ENCODE measurements at places on chromosomes 12 and 14.

DNA sequence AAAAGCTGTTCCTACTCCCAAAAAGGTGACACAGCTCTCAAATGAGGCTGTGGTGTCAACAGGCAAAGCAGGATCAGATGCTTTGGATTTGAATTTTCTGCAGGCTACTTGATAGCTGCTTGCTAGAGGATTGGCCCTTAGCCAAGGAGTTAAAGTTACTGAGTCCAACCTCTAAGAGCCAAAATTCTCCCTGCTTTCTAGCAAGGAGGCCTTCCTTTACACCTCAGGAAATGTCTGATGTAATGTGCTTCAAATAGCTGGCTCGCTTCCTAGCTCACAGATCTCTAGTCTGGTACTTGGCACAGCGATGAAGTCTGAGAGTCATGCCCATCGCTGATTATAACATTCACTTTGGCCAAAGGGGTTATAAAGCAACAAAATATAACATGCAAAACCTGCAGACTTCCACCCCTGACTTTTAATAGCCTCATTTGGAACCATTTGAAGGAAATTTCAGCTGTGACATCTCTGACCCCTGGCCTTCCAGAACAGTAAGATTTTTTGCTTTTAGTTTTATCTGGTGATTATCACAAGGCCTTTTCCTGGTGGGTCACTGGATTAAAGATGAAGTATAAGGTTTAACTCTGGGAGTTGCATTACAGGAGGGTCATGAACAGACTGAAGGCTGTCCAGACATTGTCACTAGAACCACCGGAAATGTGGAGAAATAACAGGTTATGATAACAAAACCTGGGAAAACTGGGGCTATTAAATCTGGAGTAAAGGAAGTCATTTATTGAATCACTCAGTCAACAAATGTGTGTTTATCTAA lies 189.7 kb downstream of the EPS8 start:
- no peaks in the 10 kb centered on the region for H3K27me3 ChIP-seq
- no peak overlapping the region for H3K4me3 ChIP-seq
- DNase-seq, result no peak
- H3K4me1 ChIP-seq, result peaks cover 26% of the 10 kb centered on the region

DNA sequence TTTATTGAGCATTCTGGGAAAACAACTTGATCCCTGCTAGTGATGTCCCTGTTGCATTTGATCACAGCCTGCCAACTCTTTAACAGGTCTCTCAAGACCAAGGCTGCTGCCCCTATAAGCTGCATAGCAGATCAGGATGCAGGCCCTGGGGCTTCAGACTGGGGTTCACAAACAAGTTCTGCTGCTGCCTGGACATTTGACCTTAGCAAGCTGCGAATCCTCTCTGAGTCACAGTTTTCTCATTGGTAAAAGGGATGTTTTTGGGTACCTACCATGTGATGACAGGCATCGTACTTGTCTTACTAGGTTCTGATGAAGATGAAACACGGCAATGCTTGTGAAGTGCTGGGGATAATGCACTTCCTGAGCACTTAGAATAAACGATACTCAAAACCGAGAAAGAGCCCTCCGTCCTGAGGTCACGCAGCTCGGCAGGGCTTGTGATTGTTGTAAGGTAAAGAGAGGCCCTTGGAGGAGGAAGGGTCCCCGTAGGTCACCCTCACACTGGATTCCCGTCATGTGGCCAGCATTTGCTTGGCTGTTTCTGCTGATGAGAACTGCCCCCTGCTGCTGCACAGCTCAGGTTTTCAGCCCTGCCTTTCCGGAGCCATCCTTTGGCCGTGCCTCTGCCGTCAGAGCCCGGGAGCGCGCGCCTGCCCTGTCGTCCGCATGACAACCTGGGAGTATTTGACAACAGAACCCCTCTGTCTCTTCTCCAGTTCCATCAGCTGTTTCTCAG lies 39.1 kb downstream of the TSPAN9 start:
- H3K4me1 ChIP-seq, result no peaks in the 10 kb centered on the region
- H3K27me3 ChIP-seq, result no peaks in the 10 kb centered on the region
- no peak for DNase-seq
- H3K27ac ChIP-seq, result no peak overlapping the region

GRCh38 chr12:104902125-104902524 lies 56.0 kb downstream of the SLC41A2 start:
- H3K4me1 ChIP-seq, result no peaks in the 10 kb centered on the region
- H3K27me3 ChIP-seq, result no peaks in the 10 kb centered on the region
- DNase-seq, result no peak
- H3K4me3 ChIP-seq, result no peak overlapping the region
- no peaks in the 10 kb centered on the region for H3K36me3 ChIP-seq

DNA sequence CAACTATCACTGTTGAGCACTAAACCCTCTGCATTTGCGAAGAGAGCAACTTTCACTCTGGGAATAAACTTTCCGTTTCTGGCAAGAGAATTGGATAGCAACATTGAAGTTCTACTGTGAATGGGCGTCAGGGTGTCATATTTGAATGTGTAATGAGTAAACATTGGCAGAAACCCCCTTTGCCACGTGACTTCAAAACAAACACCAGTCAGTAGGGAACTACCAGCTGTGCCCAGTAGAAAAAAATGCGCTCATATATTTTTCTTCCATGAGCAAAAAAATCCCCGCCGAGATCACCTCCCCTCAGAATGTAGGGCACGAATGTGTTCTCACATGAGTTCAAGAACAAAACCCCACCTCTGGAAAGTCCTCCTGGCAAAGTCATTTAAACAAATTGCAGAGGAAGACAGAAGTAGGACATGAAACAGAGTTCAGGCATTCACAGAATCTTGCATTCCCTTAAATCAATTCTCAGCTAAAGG lies 80.6 kb downstream of the BTG1 start:
- no peak overlapping the region for H3K27ac ChIP-seq
- no peaks in the 10 kb centered on the region for H3K27me3 ChIP-seq
- H3K4me3 ChIP-seq, result no peak overlapping the region
- DNase-seq, result no peak
- no peaks in the 10 kb centered on the region for H3K36me3 ChIP-seq

DNA sequence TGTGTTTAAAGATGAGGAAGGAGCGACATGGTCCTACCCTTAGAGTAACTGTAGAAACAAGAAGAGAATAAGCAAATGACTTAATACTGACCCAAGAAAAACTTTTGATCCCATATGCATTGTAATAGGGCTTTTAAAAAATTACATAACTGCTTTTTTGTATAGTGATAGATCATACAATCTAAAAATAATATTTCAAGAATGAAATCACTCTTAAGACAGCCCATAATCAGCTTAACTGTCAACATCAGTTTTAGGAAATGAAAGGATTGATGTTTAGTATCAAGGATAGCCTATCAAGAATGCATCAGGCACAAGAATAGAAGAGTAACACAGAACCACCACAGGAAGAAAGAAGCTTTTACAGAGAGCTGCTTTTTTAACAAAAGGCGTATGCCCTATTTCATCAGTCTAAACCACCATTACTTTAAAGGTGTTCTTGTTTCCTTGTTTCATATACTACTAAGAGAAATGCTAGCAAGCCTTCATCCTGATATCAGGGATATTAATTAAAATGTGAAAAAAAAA lies 64.5 kb downstream of the MARK3 start:
- H3K27ac ChIP-seq, result 0 out of 2 replicates have a peak overlapping the region, but pooled peaks have one; percentile 2
- no peak for DNase-seq
- H3K36me3 ChIP-seq, result peaks cover 9% of the 10 kb centered on the region
- H3K4me3 ChIP-seq, result no peak overlapping the region

GRCh38 chr12:77231501-77231918 lies 166.1 kb upstream of the E2F7 start:
- no peak overlapping the region for H3K4me3 ChIP-seq
- no peaks in the 10 kb centered on the region for H3K4me1 ChIP-seq
- H3K27me3 ChIP-seq, result no peaks in the 10 kb centered on the region
- peak; percentile 44 for DNase-seq
- no peaks in the 10 kb centered on the region for H3K36me3 ChIP-seq

DNA sequence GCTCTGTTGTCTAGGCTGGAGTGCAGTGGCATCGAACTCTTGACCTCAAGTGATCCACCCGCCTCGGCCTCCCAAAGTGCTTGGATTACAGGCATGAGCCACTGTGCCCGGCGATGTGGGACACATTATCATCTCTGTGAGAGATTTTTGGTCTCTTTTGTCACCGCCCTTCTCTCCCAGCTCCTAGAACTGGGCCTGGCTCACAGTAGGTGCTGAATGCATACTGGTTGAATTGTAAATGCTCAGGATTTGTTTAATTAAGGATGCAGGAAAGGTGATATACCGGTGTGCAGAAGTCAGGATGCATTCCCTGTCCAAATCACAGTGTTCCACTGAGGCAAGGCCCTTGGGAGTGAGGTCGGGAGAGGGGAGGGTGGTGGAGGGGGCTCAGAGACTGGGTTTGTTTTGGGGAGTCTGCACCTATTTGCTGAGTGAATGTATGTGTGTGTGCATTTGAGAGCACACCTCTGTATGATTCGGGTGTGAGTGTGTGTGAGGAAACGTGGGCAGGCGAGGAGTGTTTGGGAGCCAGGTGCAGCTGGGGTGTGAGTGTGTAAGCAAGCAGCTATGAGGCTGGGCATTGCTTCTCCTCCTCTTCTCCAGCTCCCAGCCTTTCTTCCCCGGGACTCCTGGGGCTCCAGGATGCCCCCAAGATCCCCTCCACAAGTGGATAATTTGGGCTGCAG lies 1.0 kb upstream of the KRT18 start:
- no peaks in the 10 kb centered on the region for H3K27me3 ChIP-seq
- peak overlapping the region; percentile 54 for H3K4me3 ChIP-seq

DNA sequence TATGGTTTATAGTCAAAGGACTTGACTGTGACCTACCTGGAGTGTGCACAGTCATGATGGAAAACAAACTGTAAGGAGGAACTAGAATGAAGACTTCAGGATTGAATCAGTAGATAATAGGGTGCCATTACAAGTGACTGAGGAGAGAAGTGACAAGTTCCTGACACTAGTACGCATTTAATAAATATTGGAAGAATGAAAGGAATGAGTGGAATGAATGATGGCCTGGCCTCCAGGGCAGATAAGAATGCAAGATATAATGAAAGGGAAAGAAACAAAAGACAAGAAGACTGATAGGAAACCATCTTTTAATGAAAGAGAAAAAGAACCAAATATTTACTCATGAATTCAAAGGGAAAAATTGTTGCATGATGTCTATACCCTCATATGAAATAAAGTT lies 44.7 kb upstream of the NEDD1 start:
- H3K27me3 ChIP-seq, result no peaks in the 10 kb centered on the region
- no peaks in the 10 kb centered on the region for H3K36me3 ChIP-seq
- no peaks in the 10 kb centered on the region for H3K4me1 ChIP-seq
- DNase-seq, result no peak

- no peak for DNase-seq
- no peak within 1 kb of the TSS for H3K27ac ChIP-seq
- no peaks in the 10 kb centered on the region for H3K4me1 ChIP-seq
- no peaks in the 10 kb centered on the region for H3K36me3 ChIP-seq
- H3K27me3 ChIP-seq, result no peaks in the 10 kb centered on the region
Observed at GRCh38 chr12:68159681-68160304, at the start of gene IFNG. Gene IFNG (minus strand): TSS chr12:68159740. CDS start chr12:68159615, 125 bp downstream.

DNA sequence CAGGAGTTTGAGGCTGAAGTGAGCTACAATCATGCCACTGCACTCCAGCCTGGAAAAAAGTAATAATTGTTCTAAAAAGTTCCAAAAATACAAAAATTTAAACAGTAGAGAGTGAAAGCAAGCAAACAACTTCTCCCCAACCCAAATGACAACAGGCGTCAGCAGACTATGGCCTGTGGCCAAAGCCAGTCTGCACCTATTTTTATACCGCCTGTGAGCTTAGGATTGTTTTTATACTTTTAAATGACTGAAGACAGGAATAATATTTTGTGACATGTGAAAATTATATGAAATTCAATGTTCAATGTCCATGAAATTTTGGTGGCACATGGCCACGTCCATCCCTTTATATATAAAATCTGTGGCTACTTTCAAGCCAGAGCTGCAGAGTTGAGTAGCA lies 48.2 kb upstream of the TMCC3 start:
- no peak for DNase-seq
- no peaks in the 10 kb centered on the region for H3K36me3 ChIP-seq
- H3K4me1 ChIP-seq, result peaks cover 9% of the 10 kb centered on the region
- H3K27me3 ChIP-seq, result no peaks in the 10 kb centered on the region
- no peak overlapping the region for H3K27ac ChIP-seq
- no peak overlapping the region for H3K4me3 ChIP-seq

- no peaks in the 10 kb centered on the region for H3K36me3 ChIP-seq
- H3K4me1 ChIP-seq, result peaks cover 6% of the 10 kb centered on the region
- H3K27ac ChIP-seq, result no peak overlapping the region
- H3K4me3 ChIP-seq, result no peak overlapping the region
- no peak for DNase-seq
- H3K27me3 ChIP-seq, result no peaks in the 10 kb centered on the region
Observed at GRCh38 chr14:101185073-101185835, 281.7 kb upstream of the RTL1 start.

DNA sequence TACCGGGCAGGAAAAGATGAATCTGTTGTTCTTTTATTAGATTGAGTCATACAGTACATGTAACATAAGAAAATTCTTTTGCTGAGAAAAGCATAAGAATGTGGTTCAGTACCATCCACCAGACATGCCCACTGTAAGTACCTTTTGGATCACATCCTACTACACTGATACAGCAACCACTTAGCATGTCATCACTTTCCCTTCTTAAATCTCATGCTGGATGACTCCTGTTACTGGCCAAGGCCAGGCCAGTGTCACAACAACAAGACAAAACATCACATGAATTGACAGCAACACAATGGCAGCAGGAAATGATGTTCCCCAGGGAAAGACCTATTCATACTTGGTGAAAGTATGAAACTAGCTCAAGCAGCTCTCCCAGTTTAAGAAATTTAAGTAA lies 46.4 kb downstream of the STXBP6 start:
- no peaks in the 10 kb centered on the region for H3K36me3 ChIP-seq
- H3K27ac ChIP-seq, result no peak overlapping the region
- no peak for DNase-seq

GRCh38 chr14:72347118-72347517 lies 414.9 kb downstream of the RGS6 start:
- H3K27ac ChIP-seq, result no peak overlapping the region
- H3K4me3 ChIP-seq, result no peak overlapping the region
- no peaks in the 10 kb centered on the region for H3K36me3 ChIP-seq
- H3K4me1 ChIP-seq, result no peaks in the 10 kb centered on the region
- no peaks in the 10 kb centered on the region for H3K27me3 ChIP-seq

DNA sequence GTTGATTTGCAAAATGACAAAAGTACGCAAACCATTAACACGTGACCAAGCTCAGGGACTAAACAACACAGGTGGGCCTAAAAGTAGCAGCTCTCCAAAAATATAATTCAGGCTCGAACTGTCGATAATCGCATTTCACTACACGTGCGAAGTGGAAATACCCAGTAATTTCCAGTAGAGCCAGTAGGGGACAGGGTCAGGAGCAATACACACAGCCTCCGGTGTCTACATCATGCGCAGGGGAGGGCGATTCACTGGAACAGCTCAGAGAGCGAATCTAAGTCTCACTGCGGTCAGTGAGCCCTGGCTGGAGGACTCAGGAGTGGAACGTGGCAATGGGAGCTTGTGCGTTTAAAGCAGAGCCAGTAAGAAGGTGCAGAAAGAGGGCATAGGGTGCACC lies 40.4 kb downstream of the SETD3 start:
- DNase-seq, result no peak
- H3K36me3 ChIP-seq, result no peaks in the 10 kb centered on the region
- H3K4me1 ChIP-seq, result no peaks in the 10 kb centered on the region
- no peaks in the 10 kb centered on the region for H3K27me3 ChIP-seq
- H3K4me3 ChIP-seq, result no peak overlapping the region

GRCh38 chr14:92122761-92123160 lies 992 bp downstream of the CPSF2 start:
- peak overlapping the region; percentile 94 for H3K4me3 ChIP-seq
- no peaks in the 10 kb centered on the region for H3K36me3 ChIP-seq
- peak overlapping the region; percentile 81 for H3K27ac ChIP-seq
- H3K27me3 ChIP-seq, result no peaks in the 10 kb centered on the region
